PC-3 (cell line): ENCODE measurements at places on chromosomes 4 and X.

DNA sequence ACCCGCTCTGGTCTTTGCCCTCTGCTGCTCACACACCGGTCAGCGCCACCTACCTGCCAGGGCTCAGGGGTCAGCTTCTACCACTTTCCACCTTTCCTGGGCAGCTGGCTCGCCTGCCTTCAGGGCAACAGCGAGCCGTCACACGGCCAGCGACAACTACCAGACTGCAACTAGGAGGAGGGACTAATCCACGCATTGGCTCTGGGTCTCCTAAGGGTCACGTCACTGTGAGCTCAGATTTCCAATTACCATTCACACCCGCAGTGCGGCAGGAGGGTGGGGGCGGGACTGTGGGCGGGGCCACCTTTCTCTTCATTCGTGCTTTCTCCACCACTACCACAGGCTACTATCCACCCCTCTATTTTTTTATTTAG lies at the start of gene BEX5:
Gene BEX5 (minus strand): TSS at position 172 of the 374 bp plus-strand sequence. CDS start 1,712 bp downstream, outside the sequence.
- peak; percentile 28 for DNase-seq

DNA sequence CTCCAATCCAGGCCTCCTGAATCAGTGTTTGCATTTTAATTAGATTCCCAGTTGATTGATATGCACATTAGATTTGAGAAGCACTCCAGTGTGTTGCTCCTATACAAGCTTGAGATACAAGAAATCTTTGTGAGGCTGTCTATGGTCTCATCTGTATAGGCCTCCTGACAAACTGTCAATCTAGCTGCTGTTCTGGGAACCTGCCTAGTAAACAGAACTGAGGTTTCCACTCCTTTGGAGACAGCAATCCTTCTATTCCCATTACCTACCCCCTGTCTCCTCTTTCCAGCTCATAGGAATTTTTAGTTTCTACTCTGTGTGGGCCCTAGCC lies 306.1 kb upstream of the EMCN start:
- DNase-seq: no peak

DNA sequence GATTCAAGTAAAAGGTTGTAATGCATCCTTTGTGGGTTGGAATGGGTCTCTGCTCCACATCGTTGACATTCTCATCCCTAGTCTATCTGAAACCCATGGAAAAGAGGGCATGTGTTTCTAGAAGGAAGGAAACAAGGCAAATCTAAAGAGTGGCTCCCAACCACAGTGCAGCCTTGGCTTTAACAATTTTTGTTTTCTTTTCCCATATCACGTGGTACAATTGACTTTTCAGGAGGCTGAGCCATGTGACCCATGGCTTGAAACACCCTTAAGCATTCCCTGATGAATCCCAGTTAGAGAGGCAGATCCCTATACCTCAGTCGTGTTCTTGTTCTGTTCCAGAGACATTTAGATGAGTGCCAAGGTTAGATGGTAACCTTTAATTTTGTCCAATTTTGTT lies 12.8 kb downstream of the DCUN1D4 start:
- no peak for DNase-seq

- DNase-seq: no peak
Observed at GRCh38 chrX:40050532-40050931, 47.2 kb downstream of the BCOR start.

DNA sequence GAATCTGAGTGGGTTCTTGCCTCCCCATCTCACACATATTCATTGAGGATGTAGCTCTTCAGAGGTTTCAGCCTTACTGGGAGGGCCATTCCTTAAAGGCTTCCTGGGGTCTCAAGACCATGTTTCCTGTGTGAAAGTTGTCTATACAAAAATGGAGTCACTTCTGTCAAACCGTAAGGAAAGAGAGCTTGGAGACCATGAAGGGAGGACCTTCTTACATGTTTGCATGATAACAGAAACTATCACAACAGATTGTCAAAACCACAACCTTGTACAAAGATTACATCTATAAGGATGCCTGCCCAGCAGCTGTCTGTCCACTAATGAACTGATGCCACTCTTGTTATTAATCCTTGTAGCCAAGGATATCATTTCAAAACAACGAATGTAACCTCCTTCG lies 139.3 kb downstream of the PDE5A start:
- DNase-seq: no peak

GRCh38 chr4:112807083-112807482 lies 170.1 kb downstream of the LARP7 start:
- no peak for DNase-seq

DNA sequence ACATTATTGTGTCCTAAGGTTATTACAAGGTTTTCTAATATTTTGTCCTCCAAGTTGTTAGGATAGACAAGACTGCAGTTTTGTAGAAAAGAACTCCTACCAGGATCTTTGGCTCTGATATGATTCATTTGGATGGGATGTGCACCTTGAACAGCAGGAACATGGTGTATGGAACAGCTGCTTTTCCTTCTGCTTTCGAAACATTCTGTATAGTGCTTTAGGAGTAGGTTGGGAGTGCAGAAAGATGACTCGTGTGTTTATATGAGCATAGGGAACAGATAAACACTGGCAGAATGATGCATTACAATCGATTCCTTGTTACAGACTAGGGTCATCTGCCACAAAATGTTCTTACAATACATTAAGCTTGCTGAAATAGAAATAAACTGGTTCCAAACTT lies 790.1 kb downstream of the DMD start:
- DNase-seq: no peak
